Stimulated activated CD8-positive, alpha-beta memory T cell treated with anti-CD3 and anti-CD28 coated beads, Interleukin-12 subunit alpha, Interleukin-12 subunit beta, amount 100 ng/mL, for 4 hours (primary cell): ENCODE measurements at places on chromosomes 3 and 15.

GRCh38 chr3:59872128-59872527 lies 822.3 kb upstream of the CFAP20DC start:
- no peak for DNase-seq

DNA sequence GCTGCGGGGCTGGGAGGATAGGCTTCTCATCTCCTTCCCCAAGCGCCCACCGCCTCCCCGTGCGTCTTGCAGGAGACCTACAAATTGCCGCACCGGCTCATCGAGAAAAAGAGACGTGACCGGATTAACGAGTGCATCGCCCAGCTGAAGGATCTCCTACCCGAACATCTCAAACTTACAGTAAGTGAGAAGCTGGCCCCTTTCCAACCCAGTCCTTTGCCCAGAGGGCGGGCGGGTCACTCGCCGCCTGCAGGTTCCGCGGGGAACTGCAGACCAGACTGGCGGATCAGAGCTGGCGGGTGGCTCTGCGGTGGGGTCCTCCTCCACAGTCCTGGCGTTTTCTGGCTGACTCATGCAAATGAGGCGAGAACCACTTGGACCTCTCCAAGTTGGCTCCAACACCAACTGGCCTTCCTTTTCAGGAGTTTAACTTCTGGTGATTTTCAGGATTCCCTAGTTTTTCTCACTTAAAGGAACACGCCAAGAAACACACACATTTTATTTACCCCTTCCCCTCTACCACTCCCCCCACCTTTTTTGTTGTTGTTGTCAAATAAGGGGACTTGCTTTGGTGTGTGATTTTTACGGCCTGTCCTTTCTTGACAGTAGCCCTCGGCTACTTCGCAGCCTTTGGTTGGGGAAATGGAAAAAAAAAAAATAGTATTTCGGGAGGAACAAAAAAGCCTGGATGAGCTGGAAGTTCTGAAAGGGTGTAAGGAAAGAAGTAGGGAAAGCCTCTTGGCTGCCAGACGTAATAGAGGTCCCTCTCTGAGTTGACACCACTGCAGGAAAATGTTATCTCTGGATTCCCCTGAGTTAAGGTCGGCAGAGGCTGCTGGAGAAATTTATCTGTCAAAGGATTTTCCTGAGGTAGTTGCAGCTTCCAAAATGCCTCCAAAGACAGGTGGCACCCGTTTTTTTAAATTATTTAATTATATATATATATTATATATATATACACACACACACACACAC lies 1.3 kb downstream of the BHLHE40 start:
- DNase-seq = peak; percentile 74

GRCh38 chr15:60508442-60508841 lies 29.5 kb upstream of the ICE2 start:
- DNase-seq = no peak

GRCh38 chr3:98564282-98565005 lies 29.0 kb downstream of the CPOX start:
- DNase-seq = no peak

DNA sequence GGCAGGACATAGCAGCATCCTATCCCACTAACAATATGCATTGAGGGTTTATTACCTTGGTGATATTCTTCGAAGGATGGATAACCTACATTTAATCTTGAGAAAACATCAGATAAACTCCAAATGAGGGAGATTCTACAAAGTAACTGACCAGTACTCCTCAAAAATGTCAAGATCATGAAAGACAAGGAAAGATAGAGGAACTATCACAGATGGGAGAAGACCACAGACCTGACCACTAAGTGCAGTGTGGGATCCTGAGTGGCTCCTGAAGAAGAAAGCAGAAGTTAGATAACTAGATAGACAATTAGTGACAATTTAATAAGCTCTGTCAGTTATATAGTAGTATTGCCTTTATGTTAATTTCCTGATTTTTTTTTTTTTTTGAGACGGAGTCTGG lies 17.7 kb upstream of the CGNL1 start:
- DNase-seq = no peak

GRCh38 chr3:126063358-126063965 lies 20.5 kb downstream of the SLC41A3 start:
- DNase-seq = no peak

DNA sequence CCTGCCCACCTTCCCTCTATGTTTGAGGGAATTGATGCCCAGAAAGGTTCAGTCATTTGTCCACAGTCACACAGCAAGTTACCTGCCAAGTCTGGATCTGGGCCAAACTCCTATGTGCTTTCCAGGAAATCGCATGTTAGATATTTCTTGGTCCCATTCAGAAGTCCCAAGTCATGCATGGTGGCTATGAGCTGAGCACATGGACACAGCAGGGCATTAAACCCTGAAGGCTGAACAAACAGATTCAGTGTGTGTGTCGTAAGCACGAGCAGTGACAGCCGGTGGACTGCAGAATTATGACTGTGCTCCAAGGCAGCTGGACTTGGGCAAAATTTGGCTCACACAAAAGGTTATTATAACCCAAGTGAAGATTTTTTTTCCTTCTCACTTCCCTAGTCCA lies 11.4 kb upstream of the SLC6A6 start:
- DNase-seq = no peak

GRCh38 chr3:148464246-148464645 lies 233.5 kb upstream of the AGTR1 start:
- no peak for DNase-seq
